ENCODE measurements at places on chromosomes 7 and 10.
A peak's percentile ranks its signal among the peaks of the same experiment; 100 is the strongest.

GRCh38 chr7:471866-472639, 47.6 kb downstream of the PDGFA start:
- no peak for DNase-seq

DNA sequence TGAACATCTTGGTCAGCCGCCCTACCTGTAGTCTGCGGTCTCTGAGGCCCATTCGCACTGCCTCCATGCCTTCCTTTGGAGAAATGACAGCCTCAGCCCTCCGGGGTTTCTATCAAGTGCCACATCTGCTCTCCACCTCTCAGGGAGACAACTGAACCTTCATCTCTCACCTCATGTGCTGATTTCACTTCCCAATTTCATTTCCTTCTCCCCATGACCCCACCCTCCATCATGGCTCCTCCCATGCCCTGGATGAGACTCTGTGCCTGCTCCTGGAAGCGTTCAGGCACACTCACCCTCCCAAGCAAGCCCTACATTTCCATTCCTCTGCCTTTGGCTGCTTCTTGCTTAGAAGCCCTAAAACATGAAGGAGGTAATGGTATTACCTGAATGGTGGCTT, 7.8 kb upstream of the SCD start:
- DNase-seq: no peak

- DNase-seq: no peak
Observed at GRCh38 chr10:21512573-21513404, 12.7 kb downstream of the SKIDA1 start.

- DNase-seq: peak; percentile 7
Observed at GRCh38 chr7:155763691-155764437, 48.4 kb downstream of the SHH start.

DNA sequence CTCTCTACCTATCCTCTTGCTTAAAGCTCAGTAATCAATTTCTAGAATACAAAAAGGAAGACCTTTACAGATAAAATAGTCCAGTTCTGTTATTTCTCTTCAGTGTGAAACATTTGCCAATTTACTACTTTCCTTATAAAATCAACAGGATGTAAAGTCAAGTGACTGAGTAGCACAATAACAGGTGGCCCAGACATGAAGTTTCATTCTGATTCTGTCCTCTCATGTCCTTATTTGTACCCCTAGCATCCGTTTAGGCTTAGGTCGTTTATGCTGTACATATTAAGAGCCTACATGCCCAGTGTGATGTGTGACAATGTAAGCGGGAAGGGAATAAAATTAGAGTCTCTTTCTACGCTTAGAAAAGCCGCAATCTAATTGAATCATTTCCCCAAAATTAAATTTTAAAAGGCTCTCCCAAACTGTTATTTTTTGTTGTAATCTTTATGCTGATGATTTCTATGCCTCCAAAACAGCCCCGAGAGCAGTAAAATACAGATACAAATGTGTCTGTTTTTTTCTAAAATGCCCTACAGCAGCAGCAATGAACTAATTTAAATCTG, 29.1 kb downstream of the EPC1 start:
- no peak for DNase-seq

- no peak for DNase-seq
Observed at GRCh38 chr7:7369134-7369533, 166.5 kb downstream of the COL28A1 start.

GRCh38 chr7:1404898-1405548, 54.2 kb downstream of the MICALL2 start:
- no peak for DNase-seq

GRCh38 chr7:37359662-37360444, 88.8 kb downstream of the ELMO1 start:
- no peak for DNase-seq
